CD4-positive, alpha-beta T cell treated with Interleukin-4 for 4 hours (primary cell): ENCODE measurements at places on chromosomes 5 and 9.

- DNase-seq: no peak
These were observed 99.0 kb downstream of the ADAMTS2 start for GRCh38 chr5:179246227-179246626.

GRCh38 chr9:137368431-137369035, 54.4 kb downstream of the EXD3 start:
- DNase-seq: no peak

- no peak for DNase-seq
These were observed 80.6 kb upstream of the MEGF10 start for GRCh38 chr5:127210042-127210441.

- DNase-seq: no peak
These were observed 11.2 kb upstream of the OLFM1 start for GRCh38 chr9:135076143-135076875.

- no peak for DNase-seq
These were observed 16.5 kb downstream of the AGXT2 start for GRCh38 chr5:35031276-35031675.

DNA sequence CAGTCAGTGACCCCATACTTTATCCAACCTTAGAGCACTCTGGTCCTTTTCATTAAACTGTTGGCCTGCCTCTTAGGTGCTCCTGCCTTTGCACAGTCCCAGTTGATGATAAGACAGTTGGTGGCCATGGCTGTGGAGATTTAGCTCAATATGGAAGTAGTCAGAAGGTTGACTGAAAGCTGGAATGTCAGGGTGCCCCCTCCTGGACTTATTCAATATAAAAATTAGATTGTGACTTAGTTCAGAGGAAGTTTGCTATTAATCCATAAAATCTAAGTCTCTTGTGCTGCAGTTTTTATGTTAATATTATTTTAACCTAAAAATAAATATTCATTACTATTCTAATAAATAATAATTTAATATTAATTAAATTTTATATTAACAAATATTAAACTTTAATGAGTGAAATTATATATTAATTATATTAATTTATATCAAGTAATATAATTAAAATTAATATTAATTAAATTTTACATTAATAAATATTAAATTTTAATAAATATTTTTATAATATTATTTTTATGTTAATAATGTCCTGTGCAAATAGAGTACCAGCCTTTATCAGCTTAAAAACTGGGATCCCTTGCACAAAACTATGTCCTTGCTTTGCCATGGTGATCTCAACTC, 77.7 kb upstream of the ADAMTSL1 start:
- DNase-seq: no peak

GRCh38 chr9:4574657-4575243, 84.5 kb downstream of the SLC1A1 start:
- DNase-seq: no peak

DNA sequence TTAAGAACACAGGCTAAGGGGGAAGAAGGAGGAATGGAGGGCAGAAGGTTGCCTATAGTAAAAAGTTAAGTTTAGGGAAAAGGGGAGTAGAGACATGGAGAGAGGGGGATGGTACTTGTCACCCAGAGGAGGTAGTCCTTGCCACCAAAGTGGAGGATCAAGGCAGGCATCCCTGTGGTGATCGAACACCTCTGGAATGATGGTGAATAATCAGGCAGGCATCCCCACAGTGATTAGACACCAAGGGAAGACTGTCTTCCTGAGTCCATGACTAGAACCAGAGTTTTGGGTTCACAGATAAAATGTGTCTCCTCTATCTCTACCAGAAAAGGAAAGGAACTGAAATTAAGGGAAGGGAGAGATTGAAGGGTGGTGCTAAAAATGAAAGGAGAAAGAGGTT, 19.2 kb upstream of the HMGCS1 start:
- DNase-seq: no peak

DNA sequence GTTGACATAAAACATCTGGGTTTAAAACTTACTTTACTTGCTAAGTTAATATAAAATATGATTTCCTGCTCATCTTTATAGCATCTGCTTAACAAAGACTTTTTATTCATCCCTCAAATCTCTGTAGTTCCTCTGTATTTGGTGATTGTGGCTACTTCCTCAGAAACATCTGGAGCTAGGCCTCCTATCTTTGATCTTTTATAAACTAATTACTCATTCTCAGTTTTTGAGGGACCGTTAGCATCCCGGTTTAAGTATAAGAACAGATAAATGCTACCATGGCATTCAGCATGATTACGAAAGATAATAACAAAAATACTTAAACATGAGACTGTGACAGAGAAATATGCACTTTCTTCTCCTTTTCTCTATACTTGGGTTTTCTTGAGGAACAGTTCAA, 85.3 kb downstream of the SLC38A9 start:
- DNase-seq: no peak

- DNase-seq: no peak
These were observed 30.0 kb upstream of the PCSK1 start for GRCh38 chr5:96463091-96463490.

DNA sequence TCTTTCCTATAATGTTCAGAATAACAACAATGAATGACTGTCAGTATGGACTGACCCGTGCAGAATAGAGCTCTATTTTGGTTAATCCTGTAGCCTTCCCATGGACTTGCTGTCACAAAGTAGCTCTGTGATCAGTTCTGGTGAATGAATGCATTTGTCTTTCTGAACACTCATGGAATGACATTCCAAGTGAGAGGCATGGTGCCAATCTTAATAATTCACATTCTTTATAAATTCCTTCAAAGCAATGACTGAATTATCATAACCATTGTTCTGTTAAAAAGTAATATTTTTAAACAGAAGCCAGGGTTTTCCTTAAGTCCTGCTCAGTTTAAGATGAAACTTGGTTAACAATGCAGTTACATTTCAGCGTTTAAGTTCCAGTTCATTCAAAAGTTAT, 360.5 kb downstream of the ICE1 start:
- DNase-seq: no peak

DNA sequence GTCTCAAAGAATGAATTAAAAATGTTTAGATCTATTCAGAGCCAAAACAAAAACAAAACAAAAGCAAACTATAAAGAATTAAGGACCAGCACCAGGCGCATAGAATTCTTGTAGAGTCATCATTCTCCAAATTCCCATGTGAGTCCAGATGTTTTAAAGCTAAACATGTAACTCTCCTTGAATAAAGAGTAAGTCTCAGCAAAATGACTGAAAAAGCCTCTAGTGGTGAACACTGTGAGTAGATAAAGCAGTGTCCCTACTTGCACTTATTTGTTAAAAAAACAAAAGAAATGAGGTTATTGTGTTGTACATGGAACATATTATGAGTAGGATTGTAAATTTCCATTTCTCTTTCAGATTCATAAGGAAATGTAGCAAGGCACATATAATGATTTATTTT, 44.0 kb downstream of the NNT start:
- DNase-seq: no peak

DNA sequence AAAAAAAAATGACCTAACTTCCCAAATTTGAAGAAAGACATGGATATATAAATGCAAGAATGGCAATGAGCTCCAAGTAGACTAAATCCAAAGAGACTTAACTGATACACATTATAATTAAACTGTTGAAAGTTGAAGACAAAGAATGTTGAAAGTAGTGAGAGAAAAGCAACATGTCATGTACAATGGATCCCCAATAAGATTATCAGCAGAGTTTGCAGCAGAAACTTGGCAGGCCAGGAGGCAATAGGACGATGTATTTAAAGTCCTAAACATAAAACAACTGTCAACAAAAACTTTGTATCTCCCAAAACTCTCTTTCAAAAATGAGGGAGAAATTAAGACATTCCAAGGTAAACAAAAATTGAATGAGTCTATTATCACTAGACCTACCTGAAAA, 8.6 kb upstream of the DIRAS2 start:
- no peak for DNase-seq

- no peak for DNase-seq
These were observed 79.6 kb downstream of the GHR start for GRCh38 chr5:42502613-42503470.

DNA sequence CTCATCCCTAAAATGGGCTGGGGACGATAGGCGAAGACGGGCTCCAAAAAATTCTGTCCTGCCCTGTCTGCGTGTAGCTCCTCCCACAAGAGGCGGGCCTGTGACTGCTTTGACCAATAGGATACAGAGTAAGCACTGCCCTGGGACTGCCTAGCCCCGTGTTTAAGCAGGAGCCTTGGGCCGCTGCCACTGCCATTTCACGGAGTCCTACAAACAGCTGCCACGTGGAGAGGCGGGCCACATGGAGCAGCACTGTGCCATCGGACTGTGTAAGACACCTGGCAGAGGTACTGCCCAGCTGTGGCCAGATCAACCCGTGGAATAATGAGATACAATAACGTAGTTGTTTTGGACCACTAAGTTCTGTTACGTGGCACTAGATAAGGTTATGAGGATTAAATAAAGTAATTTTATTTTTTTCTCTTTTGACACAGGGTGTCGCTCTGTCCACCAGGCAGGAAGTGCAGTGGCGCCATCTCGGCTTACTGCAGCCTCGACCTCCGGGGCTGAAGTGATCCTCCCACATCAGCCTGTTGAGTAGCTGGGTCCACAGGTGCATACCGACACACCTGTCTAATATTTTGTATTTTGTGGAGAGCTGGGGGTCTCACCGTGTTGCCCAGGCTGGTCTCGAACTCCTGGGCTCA, 87.2 kb downstream of the LMNB1 start:
- no peak for DNase-seq

DNA sequence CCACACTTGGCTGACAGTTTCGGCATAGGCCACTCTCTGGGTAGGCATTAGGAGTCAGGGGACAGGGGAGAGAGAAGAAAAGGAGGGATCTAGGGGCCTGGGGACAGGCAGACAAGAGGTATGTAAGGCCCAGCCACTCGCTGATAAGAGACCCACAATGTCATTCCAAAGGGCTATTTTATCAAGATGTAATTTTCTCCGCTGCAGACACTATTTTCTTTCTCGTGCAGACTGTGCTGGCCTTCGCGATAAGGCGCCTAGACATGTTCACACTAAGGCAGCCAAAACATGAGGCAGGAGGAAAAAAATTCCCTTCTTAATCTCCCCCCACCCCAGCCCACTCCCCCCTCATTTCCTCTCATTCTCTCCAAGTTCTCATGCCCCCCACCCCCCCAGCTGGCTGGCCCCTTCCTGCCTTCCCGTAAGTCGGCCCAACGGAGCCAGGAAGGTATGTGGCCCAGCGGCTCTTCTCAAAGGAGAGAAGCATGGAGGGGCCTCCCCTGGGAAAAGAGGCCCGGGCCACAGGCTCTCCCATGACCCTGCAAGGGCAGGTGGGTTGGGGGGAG, 44.9 kb upstream of the SYNPO start:
- DNase-seq: no peak

- DNase-seq: peak; percentile 50
These were observed at the start of gene COL27A1 for GRCh38 chr9:114155263-114155994. TSS of gene COL27A1 (plus strand) at chr9:114155537. CDS start at chr9:114155951, 414 bp downstream.

DNA sequence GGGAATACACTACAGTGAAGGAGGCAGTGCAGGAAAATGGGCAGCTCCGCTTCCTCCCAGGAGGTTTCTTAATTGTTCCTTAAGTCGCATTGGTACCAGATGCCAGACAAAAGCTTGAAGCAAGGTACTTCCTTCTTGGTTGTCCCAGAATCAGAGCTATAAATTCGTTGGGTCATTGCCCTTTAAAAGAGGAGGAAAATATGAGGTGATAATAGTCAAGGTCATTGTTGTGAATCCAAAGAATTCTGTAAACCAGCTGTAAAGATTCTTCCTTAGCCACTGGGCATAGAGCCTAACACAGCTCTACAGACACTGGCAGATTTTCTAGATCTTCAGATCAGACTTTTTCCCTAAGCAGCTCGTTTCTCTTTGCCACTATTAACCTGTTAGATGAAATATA, 444.1 kb upstream of the TLE4 start:
- no peak for DNase-seq

DNA sequence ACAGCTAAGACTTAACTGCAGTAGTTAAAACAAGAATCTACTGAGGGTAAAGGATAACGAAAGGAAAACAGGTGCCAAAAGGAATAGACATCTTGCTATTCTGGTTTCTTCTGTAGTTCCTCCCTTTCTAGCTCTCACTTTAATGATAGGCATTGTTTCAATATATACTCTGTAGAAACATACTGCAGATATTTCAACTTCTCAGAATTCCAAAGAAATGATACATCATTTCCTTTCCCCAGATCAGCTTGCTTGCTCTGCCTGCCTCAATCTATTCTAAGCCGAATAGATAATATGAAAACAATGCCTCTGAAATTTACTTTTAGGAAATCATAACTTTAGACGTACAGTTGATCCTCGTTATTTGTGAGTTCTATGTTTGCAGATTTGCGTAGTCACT, 46.3 kb downstream of the ACO1 start:
- DNase-seq: no peak

DNA sequence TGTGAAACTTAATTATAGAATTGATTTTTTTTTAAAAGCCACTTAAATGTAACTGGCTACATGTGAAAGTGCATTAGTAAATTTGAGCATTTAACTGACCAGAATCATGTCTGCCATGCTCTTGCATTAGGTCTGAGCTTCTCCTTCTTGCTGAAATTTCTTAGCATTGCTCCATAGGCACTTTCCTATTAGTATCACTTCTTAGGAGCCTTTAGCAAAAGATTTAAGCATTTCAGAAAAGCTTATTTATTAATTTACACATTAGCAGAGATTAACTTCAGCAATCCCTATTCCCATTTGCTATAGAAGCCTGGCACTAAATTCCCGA, 211.0 kb downstream of the SNX18 start:
- no peak for DNase-seq

DNA sequence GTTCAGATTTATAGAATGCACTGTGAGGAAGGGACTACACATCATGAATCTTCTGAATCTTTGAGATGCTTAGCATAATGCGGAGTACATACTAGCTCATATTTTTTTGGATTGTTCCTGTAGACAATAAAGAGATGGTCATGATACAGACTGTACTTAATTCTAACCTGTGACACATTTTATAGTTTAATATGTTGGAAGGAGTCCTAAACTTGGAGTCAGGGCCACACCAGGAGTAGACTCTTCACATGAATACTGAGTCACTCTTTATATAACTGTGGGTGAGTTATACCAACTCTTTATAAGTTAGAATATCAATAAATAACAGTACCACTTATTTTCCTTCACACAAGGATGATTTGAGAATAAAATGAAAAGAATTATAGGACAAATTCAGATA, 16.9 kb downstream of the C9orf85 start:
- no peak for DNase-seq

GRCh38 chr5:9423571-9423970, 122.3 kb downstream of the SEMA5A start:
- DNase-seq: no peak
